ENCODE measurements at places on chromosomes 16 and 17. TPM values are rescaled to one million over a fixed set of nuclear protein-coding genes. Genes with fewer than 3 reads are reported as not detected.

Gene NOS2
- not detected for total RNA-seq

Gene ATP5PD
- total RNA-seq = 177 TPM

DNA sequence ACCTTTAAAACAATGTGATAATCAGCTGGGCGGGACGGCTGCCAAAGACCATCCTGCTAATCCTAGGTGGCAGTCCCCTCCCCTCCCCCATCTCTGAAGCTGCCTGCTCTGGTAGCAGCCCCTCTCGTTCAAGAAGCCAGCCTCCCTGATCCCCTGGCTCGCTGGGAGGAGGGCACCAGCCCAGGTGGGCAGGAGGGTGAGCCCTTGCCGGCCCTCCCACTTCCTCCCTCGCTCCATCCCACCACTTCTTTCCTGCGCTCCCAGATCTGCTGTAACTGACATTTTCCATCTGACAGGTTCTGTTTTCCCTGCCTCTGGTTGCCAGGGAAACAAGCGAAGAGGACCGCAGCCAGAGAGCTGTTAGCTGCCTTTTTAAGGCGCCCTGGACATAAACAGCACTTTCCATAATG lies 155.7 kb upstream of the TNRC6C start:
- DNase-seq = no peak

DNA sequence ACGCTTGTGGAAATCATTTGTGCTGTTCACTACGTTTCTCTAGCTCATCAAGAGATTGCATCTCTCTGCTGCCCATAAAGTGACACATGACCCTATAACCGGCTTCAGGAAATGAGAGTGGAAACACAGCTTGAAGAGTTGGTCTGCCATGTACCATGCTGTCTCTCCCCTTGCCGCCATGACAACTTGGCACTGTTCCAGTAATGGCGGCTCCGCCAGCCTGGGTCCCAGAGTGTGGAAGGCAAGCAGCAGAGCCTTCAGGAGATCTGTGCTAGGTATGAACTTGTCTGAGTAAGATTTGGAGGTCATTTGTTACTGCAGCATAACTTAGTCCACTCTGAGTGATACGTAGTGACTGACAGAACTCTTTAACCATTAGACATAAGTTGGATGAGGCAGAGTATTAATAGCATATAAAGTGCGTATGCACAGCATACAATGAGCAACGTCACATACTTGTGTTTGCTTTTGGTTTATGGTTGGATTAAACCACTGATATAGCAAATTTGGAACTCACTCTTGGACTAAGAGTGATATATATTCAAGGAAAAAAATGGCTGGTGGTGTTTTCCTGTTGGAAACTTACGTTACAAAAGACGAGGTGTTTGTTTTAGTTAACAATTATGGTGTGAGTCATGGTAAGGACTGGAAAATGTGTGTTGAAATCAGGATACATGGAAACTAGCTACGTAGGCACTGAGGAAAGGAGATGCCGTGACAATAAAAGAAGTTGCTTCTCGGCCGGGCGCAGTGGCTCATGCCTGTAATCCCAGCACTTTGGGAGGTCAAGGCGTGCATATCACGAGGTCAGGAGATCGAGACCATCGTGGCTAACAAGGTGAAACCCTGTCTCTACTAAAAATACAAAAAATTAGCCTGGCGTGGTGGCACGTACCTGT lies 24.4 kb upstream of the PMP22 start:
- DNase-seq = no peak

GRCh38 chr16:11349599-11350276 lies 4.5 kb downstream of the RMI2 start:
- DNase-seq = no peak

GRCh38 chr17:63445954-63446752 lies at the start of gene CYB561:
CYB561 (minus strand) TSS chr17:63446306; CDS start chr17:63437547, 8,759 bp downstream.
- peak; percentile 68 for DNase-seq

GRCh38 chr17:879546-880442 lies 97.6 kb downstream of the MRM3 start:
- DNase-seq = peak; percentile 79
